Stimulated activated CD4-positive, alpha-beta T cell treated with anti-CD3 and anti-CD28 coated beads, Interleukin-1b, Interleukin-23, amount 100 ng/mL, for 4 hours (primary cell): ENCODE measurements at places on chromosomes 16 and 17.

- no peak for DNase-seq
These were observed 38.9 kb downstream of the SSH2 start for GRCh38 chr17:29891131-29891530.

- peak; percentile 2 for DNase-seq
These were observed 19.6 kb upstream of the CCL1 start for GRCh38 chr17:34382621-34383124.

- no peak for DNase-seq
These were observed 15.7 kb upstream of the MRC2 start for GRCh38 chr17:62611728-62612127.

DNA sequence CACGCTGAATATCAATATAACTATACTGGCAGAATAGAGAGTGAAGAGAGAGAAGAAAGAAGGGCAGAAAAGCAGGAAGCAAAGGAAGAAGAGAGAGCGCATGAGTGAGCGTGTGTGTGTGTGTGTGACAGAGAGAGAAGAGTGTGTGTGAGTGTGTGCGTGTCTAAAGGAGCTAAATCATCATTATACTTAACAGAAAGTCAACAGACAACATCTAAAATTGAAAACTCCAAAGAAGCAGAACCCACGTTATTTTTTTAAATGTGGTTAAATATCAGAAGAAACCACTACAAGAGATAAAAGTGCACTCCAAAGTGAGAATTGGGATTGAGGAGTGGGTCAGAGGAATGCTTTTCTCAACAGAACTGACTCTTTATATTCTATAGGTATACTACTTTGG is 77.2 kb downstream of the BRIP1 start:
- no peak for DNase-seq

DNA sequence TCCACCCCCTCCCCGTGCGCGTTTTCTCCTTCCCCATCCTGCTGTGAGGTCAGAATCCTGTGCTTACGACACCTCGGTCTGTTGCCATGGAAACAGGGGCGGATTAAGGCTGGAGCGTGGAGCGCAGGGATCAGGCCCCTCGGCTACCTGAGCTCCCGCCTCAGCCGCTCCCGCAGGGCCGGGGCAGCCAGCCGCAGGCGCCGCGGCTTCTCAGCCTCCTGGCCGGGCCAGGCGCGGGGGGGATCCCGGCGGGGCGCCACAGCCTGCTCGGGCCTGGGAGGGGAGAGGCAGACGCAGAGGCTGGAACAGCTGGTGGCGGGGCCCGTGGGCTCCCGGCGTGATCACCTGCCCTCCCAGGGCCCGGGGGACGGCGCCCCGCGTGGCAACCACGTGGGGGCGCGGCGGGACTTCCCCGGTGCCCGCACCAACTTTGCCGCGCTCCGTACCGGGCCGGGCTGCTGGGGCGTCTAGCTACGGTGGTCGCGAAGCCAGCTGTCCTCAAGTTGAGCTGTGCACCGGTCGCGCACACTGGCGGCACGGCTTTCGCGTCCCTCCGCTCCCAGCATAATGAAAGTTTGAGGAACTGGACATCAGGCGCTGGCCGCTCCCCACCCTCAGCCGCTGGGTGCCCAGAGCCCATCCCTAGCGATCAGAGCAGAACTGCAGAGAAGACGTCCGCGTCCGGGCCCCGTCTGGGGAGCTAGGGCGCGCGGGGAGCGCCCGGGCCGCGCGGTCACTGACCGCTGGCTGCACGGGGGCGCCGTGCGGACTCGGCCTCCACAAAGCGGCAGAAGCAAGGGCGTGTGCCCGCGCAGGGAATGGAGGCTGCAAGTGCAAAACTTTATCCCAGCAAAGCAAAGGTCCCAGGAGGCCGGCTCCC is 1.2 kb downstream of the RTN4RL1 start:
- DNase-seq: peak; percentile 27
